ENCODE measurements at places on chromosomes 7 and 10.
A peak's percentile ranks its signal among the peaks of the same experiment; 100 is the strongest.

- DNase-seq = peak; percentile 60
These were observed 86.0 kb downstream of the FANK1 start for GRCh38 chr10:125982260-125982948.

DNA sequence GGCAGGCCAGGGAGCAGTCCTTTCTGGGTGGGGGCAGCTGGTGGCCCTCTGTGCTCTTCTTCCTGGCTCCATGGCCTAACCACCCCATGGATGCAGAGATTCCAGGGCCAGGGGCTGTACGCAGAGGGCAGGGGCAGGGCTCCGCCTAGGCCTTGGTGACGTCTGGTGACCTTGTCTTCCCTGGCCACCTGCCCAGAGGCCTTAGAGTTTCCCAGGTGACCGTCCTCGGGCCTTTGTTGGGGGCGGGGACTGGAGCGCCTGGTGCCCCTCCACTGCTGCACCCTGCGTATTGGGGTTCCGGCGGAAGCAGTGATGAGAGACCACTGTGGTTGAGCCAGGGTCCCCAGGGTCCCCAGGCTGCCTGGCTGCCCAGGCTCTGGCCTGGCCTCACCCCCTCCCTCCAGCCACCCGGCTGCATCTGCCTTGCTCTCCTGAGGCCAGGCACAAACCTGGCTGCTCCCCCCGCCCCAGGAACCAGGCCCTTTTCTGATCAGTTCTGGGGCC is 10.3 kb downstream of the PWWP2B start:
- no peak for DNase-seq

GRCh38 chr7:138195151-138195571 is 118.9 kb downstream of the AKR1D1 start:
- no peak for DNase-seq

DNA sequence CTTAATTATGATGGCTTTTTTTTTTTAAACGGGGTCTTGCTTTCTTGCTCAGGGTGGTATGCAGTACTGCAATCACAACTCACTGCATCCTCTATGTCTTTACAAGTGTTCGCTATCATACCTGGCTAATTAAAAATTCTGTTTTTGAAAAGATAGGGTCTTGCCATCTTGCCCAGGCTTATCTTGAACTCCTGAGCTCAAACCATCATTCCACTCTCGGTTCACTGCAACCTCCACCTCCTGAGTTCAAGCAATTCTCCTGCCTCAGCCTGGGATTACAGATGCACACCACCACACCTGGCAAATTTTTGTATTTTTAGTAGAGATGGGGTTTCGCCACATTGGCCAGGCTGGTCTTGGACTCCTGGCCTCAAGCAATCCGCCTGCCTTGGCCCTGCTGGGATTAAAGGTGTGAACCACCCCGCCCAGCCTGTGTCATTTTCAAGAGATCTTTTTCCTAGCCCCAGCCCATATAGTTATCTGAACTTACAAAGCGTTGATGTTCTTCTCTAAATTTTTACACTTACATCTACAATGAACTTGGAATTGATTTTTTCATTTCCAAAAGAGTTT is 6.0 kb downstream of the HNRNPF start:
- DNase-seq = no peak
